ENCODE measurements at places on chromosomes 1 and 21.

GRCh38 chr1:119655154-119655553, 7.1 kb upstream of the ZNF697 start:
- DNase-seq, result no peak

DNA sequence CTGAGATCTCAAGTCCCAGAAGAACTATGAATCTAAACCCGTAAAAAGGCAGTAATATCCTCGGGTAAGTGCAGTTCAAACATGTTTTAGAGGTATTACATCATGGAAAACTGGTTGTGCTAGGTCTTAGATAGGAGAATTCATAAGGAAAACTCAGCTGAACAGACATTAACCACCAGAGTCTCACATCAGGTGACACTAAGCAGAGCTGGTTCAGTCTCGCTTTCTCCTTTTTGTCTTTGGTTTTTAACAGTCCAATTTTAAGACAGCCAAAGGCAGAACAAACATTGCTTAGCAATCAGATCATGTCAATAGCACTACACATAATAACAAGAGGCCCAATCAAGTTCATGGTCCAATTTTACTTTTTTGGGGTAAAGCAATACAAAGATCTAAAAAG, 63.1 kb upstream of the MUTYH start:
- DNase-seq, result no peak

GRCh38 chr1:19179597-19180264, 30.3 kb downstream of the UBR4 start:
- DNase-seq, result peak; percentile 29

- no peak for DNase-seq
These were observed 10.6 kb upstream of the ALX3 start for GRCh38 chr1:110081061-110081460.

DNA sequence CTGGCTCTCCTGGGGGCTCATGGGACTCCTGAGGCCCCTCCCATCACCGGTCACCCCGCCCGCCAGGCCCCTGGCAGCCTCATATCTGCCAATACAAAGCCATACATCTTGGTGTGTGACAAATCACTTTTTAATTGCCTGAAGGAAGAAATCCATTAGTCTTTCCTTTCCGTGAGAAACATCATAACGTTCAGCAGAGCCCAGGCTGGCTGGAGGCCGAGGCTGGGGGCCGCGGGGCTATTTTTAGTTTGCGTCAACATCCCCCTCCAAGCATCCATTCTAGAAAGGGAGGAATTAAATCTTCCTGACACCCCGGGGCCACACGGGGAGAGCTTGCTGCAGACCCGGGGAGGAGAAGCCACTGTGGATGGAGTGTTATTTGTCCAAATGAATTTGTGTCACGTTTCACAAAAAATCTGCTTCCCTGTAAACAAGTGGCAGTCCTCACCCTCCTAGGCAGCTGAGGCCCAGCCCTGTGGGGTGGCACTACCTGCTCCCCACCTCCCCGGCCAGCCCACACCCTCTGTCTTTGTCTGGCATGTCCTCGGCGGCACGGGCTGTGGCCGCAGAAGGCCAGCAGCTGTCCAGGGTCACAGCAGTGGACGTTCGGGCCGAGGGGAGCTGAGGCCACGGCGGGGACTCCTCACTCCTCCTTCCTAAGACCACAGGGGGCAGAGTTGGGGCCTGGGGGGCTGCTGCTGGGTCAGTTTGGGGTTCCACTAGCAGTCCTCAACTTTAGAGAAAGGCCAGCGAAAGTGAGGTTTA, 236.9 kb upstream of the VAMP3 start:
- DNase-seq, result no peak

All from fibroblast of mammary gland (primary cell).